Stimulated activated CD4-positive, alpha-beta T cell treated with anti-CD3 and anti-CD28 coated beads, TNF-alpha, amount 100 ng/mL, for 48 hours (primary cell): ENCODE measurements at places on chromosomes 2 and 18.

DNA sequence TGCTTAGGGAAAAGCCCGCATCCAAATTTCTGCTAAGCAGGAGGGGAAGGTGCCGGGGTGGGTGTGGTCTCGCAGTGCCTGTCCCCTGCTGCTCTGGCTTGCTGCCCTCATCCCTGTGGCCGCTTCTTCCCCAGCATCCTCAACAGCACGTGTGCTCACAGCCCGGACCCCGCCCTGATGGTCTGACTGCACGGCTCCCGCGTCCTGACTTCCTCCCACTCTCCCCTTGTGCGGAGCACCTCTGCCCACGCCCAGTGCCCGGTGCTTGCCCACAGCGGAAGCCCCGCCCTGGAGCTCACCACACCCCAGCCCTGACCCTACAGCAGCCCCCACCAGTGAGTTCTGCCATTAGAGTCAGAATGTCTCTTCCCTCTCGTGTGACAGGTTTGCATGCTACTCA is 277.9 kb downstream of the NDUFA10 start:
- DNase-seq = no peak

DNA sequence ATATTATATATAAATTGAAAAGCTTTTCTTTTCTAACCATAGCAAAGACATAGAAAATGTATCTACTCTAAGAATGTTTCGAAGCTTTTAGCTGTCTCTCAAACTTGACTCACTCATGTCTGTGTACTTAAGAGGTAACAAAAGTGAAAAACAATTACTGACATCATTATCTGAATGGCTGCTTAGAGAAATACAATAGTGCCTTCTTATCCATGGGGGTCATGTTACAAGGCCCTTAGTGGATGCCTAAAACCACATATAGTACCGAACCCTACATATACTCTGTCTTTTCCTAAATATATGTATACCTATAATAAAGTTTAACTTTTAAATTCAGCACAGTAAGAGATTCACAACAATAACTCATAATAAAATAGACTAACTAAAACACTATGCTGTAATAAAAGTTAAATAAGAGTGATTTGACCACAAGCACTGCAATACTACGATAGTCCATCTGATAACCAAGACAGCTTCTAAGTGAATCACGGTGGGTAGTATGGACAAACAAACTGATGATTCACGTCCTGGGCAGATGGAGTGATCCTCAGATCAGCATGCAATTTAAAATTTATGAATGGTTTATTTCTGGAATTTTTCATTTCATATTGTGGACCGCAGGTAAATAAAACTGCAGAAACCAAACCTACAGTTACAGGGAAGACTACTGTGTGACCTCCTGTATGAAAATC is 246.2 kb downstream of the XIRP2 start:
- DNase-seq = no peak

- no peak for DNase-seq
These were observed 95.5 kb upstream of the FZD5 start for GRCh38 chr2:207865210-207865609.

GRCh38 chr2:48693066-48693465 is 62.5 kb downstream of the LHCGR start:
- DNase-seq = no peak

GRCh38 chr2:95258271-95258670 is 16.0 kb upstream of the PROM2 start:
- no peak for DNase-seq
